Naive thymus-derived CD4-positive, alpha-beta T cell (primary cell): ENCODE measurements at places on chromosomes 16 and 17. TPM values are rescaled to one million over a fixed set of nuclear protein-coding genes. Genes with fewer than 3 reads are reported as not detected.

- no peak for DNase-seq
Observed at GRCh38 chr17:1058423-1059130, 61.6 kb downstream of the TIMM22 start.

DNA sequence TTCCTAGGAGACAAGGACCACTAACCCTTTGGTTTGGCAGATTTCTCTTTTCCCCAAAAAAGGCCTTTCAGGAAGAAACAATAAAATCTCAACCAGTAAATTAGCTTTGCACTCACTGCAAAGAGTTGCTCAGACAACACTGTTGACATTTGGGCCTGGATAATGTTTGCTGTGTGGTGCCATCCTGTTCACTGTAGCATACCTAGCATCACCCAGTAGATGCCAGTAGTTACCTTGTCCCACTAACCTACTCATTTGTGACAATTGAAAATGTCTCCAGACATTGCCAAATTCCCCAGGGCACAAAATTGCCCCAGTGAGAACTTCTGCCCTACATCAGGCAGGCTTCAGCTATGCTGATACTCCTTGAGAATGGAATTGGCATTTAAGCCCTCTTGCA, 177.0 kb upstream of the ERCC4 start:
- no peak for DNase-seq

DNA sequence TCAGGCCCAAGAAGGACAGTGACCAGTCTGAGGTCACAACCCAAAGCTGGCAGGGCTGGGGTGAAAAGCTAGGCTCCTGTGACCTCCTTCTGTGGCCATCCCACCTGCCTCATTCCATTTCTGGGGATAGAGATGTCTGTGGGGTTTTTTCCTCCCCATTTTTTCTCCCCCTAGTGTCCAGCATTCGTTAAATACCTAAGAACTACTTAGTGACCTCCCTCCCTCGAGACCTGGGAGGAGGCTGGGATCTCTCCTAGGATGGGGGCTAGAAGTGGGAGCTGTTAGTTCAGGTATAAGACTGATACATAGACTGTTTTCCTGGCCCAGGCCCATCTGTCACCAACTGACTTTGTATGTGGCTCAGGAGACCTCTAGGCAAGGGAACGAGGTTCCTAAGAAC, 20.5 kb upstream of the STAC2 start:
- no peak for DNase-seq

DNA sequence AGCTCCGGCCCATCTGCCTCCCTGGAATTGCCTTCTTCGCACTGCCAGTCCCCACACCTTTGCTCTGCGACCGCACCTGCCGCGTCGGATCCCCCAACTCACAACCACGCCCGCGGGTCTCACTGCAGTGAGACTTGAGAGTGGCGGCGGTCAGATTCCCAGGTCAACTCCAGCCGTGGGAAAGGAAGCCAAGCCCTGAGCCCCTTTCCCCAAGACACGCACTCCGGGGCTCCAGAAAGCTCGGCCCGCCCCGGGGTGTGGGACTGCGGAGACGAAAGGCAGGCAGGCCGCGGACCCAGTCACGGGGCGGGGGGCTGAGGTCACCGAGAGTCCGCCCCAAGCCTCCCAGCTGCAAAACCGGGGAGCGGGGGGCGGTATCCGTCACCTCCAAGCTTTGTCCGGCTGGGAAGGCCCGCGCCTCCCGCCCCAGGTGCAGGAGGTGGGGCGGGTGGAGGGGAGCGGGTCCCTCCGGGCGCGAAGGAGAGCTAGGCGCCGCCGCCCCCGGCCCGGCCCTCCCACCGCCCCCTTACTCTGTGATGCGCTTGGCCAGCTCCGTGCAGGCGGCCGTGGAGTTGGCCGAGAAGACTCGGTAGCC, 615 bp downstream of the PRPSAP1 start:
- DNase-seq = peak; percentile 13

DNA sequence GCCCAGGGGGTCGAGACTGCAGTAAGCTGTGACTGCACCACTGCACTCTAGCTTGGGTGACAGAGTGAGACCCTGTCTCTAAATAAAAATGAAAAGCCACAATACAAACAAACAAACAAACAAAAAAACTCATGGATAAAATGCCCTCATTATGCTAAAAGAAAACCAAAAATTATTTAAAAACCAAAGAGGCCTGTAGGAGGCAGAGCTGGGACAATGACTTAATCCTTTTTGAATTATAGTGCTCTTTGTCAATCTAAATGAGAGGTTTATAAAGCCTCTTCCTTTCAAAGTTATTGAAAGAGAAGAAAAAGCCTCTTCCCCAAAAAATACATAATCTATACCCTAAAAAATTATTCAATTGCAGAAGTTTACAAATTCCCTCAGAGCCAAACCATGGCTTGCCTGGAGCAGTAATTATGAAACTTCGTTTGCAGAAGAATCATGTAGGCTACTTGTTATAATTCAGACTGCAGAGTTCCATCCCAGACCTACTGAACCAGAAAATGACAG, 18.5 kb downstream of the CRLF3 start:
- peak; percentile 40 for DNase-seq

DNA sequence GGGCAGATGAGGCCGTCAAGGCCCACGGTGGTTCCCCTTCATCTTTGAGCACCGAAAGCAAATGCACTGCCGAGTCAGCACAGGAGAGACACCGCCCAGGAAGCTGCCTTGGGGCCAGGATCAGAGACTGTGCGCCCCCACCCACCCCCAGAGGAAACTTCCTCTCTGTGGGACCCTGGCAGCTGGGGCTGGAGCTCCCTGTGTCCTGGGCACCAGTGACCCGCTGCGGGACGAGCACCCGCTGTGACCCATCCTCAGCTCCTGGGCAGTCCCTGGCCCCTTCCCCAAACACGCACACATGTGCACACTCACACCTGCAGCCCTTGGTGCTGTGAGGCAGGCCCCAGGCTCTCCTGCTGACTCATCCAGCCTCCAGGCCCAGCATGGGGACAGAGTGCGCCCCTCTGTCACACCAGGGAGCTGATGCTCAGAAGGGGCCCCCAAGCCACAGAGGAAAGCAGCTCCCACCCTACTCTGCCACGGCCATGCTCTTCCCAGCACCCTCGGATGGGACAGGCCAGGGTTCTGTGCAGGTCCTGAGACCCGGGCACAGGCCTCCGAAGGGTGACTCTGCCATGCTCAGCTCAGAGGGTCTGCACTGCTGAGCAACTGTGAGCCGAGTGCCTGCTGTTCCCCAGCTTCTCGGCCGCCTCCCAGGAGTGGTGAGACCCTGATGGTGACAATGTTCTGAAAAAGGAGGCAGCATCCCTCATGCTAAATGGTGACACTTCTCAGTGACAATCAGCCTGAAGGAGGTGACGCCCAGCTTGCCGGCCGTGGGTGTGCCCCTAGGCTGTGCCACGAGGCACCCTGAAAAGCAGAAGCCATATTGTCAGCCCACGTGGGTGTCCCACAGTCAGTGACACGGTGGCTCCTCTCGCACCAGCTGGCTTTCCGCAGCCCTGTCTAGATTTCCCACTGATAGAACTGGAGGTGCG, 3.6 kb downstream of the PIEZO1 start:
- peak; percentile 58 for DNase-seq

GRCh38 chr17:50517011-50517410, 8.8 kb downstream of the MYCBPAP start:
- DNase-seq = no peak

DNA sequence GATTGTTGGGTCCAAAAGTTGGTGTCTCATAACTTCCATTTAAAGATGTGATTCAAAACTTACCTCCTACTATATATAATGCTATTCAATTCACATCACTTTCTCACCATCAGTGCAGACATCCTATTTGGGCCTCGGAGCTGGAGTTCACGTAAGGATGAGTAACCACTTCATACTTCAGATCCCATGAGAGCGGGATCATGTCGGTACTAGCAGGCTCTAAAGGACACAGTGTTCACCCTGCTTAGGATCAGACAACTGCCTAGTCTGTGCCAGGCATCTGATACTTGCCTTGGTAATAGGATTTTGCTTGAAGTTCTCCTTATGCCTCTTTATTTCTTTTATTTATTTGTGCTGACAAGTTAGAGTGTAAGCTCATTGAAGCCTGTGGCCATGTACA, 39.5 kb downstream of the RBFOX1 start:
- DNase-seq = no peak

Gene PROCA1
- total RNA-seq = 13.9 TPM
